ENCODE measurements at places on chromosomes 1 and 21. TPM values are rescaled to one million over a fixed set of nuclear protein-coding genes. Genes with fewer than 3 reads are reported as not detected.

The BARHL2 gene
- not detected for total RNA-seq

The HTR6 gene
- 0.09 TPM for total RNA-seq

The KLHDC9 gene
- total RNA-seq, result 1.8 TPM

The HUNK gene
- total RNA-seq, result 0.45 TPM

The IGSF3 gene
- not detected for total RNA-seq

The CD34 gene
- total RNA-seq, result 0.27 TPM

The CD160 gene
- total RNA-seq, result not detected

The C1orf56 gene
- total RNA-seq, result 0.82 TPM
